Lung microvascular endothelial cell (primary cell): ENCODE measurements at places on chromosomes 13 and 19. TPM values are rescaled to one million over a fixed set of nuclear protein-coding genes. Genes with fewer than 3 reads are reported as not detected.

Gene ZNF677
- 15.5 and 16.5 TPM in 2 replicates for total RNA-seq

Gene OR7C1
- total RNA-seq, result not detected in 2 replicates

Gene ATCAY
- not detected in 2 replicates for total RNA-seq

Gene FBXO17
- total RNA-seq, result 17.0 and 20.0 TPM in 2 replicates

Gene TMEM150B
- not detected in 2 replicates for total RNA-seq

Gene TARM1
- total RNA-seq, result not detected in 2 replicates

Gene IFNL1
- not detected in 2 replicates for total RNA-seq

Gene DUXA
- total RNA-seq, result not detected in 2 replicates

Gene PGPEP1
- total RNA-seq, result 12.1 and 14.8 TPM in 2 replicates

Gene IQCN
- total RNA-seq, result under 0.01 TPM in 2 replicates

Gene ZNF552
- 4.6 and 8.5 TPM in 2 replicates for total RNA-seq

Gene NOTCH3
- total RNA-seq, result 0.20 and 0.65 TPM in 2 replicates

Gene CRTC1
- total RNA-seq, result 0.44 and 0.79 TPM in 2 replicates

Gene PSG11
- total RNA-seq, result not detected in 2 replicates

Gene CEACAM3
- not detected in 2 replicates for total RNA-seq

Gene NDUFB7
- total RNA-seq, result 382 and 418 TPM in 2 replicates

Gene ERFL
- total RNA-seq, result not detected in 2 replicates

Gene MBD3L3
- total RNA-seq, result not detected in 2 replicates

Gene ERICH6B
- not detected in 2 replicates for total RNA-seq

Gene C13orf46
- total RNA-seq, result under 0.01 and 0.20 TPM in 2 replicates

Gene ZNF43
- total RNA-seq, result 5.0 and 10.5 TPM in 2 replicates

Gene SH2D3A
- total RNA-seq, result 2.2 and 3.0 TPM in 2 replicates

Gene LILRB5
- not detected in 2 replicates for total RNA-seq

Gene NCLN
- total RNA-seq, result 26.2 and 31.2 TPM in 2 replicates

Gene BEST2
- total RNA-seq, result not detected in 2 replicates

Gene ZNF486
- 5.2 and 9.1 TPM in 2 replicates for total RNA-seq

Gene SHANK1
- total RNA-seq, result 0.22 TPM in 1 of 2 replicates, not detected in the other

Gene CLEC4G
- total RNA-seq, result not detected in 2 replicates

Gene S1PR5
- under 0.01 TPM in 2 replicates for total RNA-seq

Gene PSG6
- total RNA-seq, result not detected in 2 replicates

Gene ACP5
- under 0.01 and 0.60 TPM in 2 replicates for total RNA-seq

Gene UPK1A
- not detected in 2 replicates for total RNA-seq

Gene ZNF563
- total RNA-seq, result 1.5 and 1.8 TPM in 2 replicates

Gene TJP3
- not detected in 2 replicates for total RNA-seq

Gene ZNF441
- total RNA-seq, result 6.5 and 13.9 TPM in 2 replicates

Gene ZNF100
- total RNA-seq, result 2.0 and 3.2 TPM in 2 replicates

Gene PRRG2
- total RNA-seq, result 4.6 and 12.5 TPM in 2 replicates

Gene CYP4F12
- total RNA-seq, result not detected in 2 replicates

Gene INSL3
- total RNA-seq, result not detected in 2 replicates

Gene DZIP1
- 0.79 and 1.1 TPM in 2 replicates for total RNA-seq

Gene COX7A1
- total RNA-seq, result 88.5 and 153 TPM in 2 replicates

Gene CGB3
- not detected in 2 replicates for total RNA-seq

Gene PSG3
- total RNA-seq, result not detected in 2 replicates
